Stimulated activated CD4-positive, alpha-beta T cell treated with anti-CD3 and anti-CD28 coated beads, Interleukin-4, amount 100 ng/mL, for 24 hours (primary cell): ENCODE measurements at places on chromosomes 5 and 9.

- DNase-seq = no peak
Observed at GRCh38 chr9:91425271-91425670, 1.6 kb upstream of the NFIL3 start.

GRCh38 chr5:159362220-159362619, 31.9 kb upstream of the IL12B start:
- DNase-seq = no peak

DNA sequence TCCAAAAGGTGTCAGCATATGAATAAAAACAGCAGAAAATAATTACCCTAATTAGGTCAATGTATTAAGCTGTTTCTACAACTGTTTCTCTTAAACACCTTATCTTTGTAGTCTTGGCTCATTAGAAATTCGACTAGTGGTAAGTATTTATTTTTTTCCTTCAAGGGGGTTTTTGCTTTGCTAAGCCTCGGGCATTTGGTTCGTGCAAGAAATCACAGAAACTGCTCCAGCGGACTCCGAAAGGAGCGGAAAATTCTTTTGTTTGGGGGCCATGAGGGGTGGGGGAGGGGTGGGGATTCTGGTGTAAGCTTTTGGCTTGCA, 757 bp downstream of the ZBED3 start:
- DNase-seq = no peak

GRCh38 chr9:94901019-94901363, 174.5 kb downstream of the AOPEP start:
- DNase-seq = no peak

- DNase-seq = no peak
Observed at GRCh38 chr9:123861086-123861755, 68.7 kb downstream of the DENND1A start.

- no peak for DNase-seq
Observed at GRCh38 chr5:52457810-52458209, 329.9 kb upstream of the ITGA1 start.

DNA sequence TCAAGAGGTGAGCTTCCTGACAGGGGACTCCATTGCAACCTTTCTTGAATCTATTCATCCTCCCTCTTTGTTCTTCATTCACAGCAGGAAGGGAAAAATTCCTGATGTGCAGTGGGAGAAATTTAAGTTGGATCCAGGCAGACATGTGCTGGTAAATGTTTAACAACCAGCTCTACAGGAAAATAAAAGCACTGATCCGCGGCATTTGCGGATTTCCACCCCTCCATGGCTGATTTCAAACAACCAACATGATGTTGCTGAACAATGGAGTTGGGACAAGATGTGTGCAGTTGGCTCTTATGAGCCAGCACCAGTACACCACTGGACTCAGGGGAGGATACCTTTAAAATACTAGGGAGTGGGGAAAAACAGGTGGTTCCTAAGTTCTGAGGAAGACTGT, 47.0 kb downstream of the SPRY4 start:
- no peak for DNase-seq

DNA sequence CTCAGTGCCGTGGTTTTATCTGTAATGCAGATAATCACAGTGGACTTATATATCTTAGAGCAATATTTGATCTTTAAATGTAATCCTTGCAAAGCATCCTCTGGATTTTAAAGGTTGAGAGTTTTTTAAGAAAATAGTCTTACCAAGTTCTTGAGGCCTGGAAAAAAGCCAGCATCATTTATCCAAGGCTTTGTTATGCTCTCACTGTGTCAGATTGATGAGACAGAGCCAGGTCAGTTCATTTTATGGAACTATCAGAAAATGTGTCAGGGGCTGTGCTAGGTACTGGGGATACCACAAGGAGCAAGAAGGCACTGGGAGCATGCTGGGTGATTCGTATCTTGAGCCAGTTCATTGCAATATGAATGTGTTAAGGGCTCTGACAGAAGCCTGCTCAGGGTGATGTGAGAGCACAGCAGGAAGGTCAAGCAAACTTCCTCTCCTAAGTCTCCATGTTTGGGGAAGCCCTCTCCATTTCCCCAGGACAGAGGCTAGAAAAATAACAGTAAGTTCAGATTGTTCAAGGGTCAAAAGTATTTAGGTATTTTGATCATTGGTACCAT, 19.7 kb downstream of the C7 start:
- no peak for DNase-seq

GRCh38 chr5:55934720-55935119, 60.0 kb downstream of the IL6ST start:
- no peak for DNase-seq

- DNase-seq = no peak
Observed at GRCh38 chr5:21142791-21143190, 1154.8 kb upstream of the CDH18 start.

DNA sequence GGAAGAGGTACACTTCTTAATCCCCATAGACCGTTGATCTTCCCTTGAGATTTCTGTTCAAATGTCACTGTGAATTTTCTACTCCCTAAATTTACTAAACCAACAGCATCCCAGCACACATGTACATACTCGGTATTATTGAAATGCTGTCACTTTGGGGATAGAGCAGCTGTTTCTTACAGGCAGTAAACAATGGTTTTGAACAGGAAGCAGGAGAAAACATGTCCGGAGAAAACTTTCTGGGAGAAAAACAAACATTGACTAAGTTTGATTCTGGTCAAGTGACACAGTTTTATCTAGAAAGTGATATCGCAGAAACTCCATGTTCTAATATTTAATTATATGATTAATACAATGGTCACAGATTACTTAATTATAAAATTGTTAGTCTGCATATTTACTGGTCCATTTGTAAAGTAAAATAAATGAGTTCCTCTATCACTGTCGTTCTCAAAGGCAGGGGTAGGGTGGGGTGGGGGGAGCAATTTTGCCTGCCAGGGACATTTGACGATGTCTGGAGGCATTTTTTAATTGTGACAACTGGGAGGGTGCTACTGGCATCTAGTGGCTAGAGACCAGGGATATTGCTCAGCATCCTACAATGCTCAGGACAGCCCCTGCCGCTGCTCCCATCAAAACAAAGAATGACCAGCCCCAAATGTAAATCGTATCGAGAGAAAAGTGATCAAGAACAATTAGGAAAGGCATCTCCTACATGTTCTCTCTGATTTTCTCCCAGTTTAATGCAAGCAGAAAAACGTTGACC, 12.2 kb downstream of the TAS2R1 start:
- no peak for DNase-seq

DNA sequence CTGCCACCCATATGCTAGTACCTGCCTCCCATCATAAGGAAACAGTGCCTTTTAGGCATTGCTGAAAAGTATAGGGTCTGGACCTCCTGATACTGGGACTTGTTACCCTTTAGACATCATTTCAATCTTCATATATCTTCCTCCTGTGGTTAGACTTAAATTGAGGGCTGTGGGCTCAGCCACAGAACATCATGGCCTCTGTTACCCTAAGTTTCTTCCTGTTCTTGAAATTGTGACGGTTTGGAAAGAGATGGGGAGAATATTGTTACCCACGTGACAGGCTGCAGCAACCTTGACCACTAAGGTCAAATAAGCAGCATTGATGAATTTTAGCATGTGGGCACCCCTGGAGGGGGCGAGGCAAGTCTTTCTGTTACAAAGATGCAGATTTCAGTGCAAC, 87.7 kb downstream of the PDE8B start:
- no peak for DNase-seq

DNA sequence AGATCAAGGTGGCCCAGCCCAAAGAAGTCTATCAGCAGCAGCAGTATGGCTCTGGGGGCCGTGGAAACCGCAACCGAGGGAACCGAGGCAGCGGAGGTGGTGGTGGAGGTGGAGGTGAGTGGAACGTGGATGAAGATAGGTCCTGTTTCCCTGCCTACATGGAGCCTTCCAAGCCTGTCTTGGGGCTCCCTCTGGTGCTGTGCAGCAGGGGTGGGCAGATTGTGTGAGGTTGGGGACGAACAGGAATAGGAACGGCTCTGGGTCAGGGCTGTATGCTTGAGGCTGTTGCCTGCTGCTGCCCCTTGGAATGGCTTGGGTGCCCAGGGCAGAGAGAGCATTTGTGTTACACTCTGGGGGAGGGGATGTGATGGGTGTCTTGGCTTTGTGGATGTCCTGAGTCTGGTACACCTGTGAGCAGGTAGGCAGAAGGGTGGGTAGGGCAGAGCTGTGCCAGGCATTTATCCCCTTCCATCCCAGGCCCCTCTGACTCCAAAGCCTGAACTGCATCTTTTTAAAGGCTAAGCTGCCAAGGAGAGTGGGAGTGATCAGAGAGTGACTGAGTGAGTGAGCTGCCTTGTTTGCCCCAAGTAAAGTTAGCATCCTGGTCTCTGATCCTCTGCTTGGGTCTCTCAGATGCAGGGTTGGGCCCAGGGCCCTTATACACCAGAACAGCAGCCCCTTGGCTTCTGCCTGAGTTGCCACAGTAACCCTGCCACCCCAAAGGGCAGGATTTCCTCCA, 5.2 kb downstream of the HNRNPAB start:
- DNase-seq = no peak

GRCh38 chr9:76692458-76693129, 71.6 kb upstream of the PCA3 start:
- no peak for DNase-seq

- DNase-seq = no peak
Observed at GRCh38 chr9:124502711-124503702, 4.2 kb downstream of the NR5A1 start.

GRCh38 chr9:4197548-4197947, 102.3 kb downstream of the GLIS3 start:
- DNase-seq = no peak

DNA sequence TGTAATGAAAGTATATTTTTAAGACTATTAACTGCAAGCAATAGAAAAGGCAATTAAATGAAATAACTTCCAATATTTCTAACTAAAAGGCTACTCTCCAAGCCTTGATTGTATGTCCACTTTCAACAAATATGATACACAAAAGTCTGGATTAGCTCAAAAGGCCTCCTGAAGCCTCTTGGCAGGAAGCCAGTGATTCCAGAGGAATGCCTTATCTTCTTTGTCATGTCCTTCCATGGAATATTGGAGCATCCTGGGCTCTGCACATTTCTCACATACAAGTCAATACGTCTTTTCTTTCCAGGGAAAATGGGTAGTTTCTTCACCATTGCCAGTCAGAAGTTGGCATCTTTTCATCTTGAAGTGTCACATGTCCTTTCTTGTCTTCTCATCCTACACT, 357.8 kb downstream of the KDM4C start:
- no peak for DNase-seq

GRCh38 chr9:18890372-18890771, 142.6 kb downstream of the SAXO1 start:
- no peak for DNase-seq

DNA sequence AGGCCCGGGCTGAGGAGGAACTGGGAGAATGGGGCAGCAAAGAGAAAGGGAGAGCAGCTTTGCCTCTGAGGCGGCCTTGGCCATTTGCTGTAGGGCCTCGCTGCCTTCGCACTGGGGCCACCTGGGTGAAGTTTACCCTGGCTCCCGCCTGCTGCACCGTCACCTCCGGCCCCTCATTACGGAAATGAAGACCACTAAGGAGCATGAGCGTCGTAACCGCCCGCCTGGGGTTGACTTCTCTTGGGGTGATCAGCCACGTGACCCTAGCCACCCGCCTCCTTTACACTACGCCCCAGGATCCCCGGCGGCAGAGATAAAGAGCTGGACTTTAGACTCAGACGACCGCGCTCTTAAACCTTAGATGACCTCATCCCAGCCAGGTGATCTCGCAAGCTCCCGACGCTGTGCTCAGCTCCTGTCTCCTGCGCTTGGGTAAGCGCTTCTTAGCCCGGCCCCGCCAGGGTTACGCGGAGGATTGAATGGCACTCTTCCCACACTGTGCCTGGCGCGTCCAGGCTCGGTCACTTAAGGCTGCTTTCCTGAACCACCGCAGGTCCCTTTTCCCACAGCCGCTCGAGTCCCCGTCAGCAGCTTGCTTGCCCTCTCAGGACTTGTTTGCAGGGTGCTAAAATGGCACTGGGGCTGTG, 107.9 kb upstream of the LARP1 start:
- peak; percentile 5 for DNase-seq

- no peak for DNase-seq
Observed at GRCh38 chr5:31122998-31123951, 70.2 kb upstream of the CDH6 start.

GRCh38 chr5:160018945-160019625, 10.1 kb downstream of the TTC1 start:
- no peak for DNase-seq

GRCh38 chr5:113022661-113023060, 46.1 kb downstream of the DCP2 start:
- DNase-seq = peak; percentile 12

GRCh38 chr5:142405814-142406395, 81.1 kb upstream of the SPRY4 start:
- no peak for DNase-seq

GRCh38 chr9:88814577-88814976, 176.7 kb upstream of the S1PR3 start:
- no peak for DNase-seq

- no peak for DNase-seq
Observed at GRCh38 chr9:35229066-35229778, 67.4 kb downstream of the UNC13B start.

- DNase-seq = no peak
Observed at GRCh38 chr9:35273591-35273990, 111.8 kb downstream of the UNC13B start.

DNA sequence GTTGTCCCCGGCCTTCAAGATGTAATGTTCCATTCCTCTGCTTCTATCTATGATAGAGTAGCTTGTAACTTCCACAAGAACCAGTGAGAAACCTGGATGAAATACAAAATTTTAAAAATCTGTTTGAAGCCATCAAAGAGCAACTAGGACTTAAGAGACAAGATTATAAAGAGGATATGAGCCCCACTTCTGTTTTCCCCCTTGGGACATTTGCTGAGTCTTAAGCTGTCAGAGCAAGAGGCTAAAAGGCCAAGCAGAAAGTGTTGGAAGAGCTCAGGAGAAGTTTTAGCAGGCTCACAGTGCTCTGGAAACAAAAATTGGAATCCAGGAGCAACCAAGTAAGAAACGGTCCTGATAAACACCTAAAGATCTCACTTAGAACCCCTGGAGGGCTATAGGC, 76.1 kb downstream of the ADRB2 start:
- DNase-seq = no peak
